ENCODE measurements at places on chromosomes 11 and 22.

- no peak for DNase-seq
Measured at GRCh38 chr11:33667819-33668467, 32.7 kb downstream of the C11orf91 start.

DNA sequence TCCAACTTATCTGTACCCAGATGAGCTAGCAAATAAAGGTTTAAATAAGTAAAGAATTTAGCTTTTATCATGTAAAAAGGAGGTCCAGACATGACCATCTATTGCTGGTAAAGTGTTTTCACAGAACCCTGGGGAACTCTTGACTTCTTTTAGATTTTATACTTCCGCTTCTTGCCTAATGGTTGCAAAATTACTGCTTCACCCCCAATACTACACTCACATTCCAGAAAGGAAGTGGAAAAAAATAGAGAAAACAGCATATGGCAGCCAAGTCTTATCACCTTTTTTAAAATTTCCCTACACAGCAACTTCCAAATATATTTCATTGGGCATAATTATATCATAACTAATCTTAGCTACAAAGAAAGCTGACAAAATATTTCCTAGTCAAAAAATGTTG, 12.1 kb downstream of the BBOX1 start:
- no peak for DNase-seq

DNA sequence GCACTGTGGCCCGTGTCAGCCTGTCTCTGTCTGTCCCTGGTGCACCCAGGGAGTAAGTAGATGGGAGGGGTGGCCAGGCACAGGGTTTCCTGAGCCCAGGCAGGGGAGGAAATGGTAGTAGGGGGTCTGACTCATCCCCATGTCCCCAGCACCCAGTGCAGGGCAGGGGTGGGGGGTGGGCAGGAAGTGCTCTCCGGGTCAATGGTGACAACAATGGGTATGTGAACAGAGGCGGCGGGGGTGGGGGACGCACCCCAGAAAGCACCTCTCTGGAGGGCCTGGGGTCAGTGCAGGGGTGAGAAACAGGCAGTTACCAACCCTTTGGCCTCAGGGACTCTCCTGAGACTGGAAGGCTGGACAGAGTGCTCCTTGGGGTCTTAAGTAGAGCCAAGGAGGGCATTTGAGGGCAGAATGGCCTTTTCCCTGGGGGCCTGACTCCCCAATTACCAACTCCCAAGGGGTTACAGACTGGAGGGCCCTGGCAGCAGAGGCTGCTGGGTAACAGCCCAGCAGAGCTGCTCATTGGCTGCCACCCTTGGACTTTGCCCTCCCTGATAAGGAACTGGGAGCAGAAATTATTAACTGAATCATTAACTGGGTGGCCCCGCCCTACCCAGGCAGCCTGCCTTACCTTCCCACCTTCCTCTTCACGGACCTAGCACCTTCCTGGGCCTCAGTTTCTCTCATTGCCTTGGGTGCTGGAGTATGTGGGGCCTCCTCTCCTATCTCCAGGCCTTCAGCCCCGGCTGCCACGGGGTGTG, 4.2 kb downstream of the MYRF start:
- no peak for DNase-seq

DNA sequence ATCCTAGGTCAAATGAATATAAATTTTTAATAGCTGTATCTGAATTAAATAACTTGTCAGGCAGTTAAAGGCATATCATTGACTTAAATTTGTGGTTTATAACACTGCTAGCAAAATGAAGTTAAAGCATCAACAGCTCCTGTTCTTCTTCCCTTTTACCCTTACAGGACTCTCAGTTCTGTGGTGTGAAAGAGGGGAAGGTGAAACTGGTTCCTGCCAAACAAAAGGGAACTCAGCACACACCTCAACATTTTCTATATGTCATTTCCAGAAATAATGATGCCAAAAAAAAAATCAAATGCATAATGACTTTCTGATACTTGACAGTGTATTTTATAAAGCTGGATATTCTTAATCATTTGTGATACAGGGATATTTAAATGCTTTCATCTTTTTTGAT, 21.2 kb downstream of the ARL14EP start:
- no peak for DNase-seq
